ENCODE measurements at places on chromosomes 12 and 14.

- DNase-seq, result no peak
These were observed 798.5 kb downstream of the DIO2 start for GRCh38 chr14:79412822-79413221.

- DNase-seq, result no peak
These were observed 113.9 kb downstream of the KIF21A start for GRCh38 chr12:39329018-39329417.

DNA sequence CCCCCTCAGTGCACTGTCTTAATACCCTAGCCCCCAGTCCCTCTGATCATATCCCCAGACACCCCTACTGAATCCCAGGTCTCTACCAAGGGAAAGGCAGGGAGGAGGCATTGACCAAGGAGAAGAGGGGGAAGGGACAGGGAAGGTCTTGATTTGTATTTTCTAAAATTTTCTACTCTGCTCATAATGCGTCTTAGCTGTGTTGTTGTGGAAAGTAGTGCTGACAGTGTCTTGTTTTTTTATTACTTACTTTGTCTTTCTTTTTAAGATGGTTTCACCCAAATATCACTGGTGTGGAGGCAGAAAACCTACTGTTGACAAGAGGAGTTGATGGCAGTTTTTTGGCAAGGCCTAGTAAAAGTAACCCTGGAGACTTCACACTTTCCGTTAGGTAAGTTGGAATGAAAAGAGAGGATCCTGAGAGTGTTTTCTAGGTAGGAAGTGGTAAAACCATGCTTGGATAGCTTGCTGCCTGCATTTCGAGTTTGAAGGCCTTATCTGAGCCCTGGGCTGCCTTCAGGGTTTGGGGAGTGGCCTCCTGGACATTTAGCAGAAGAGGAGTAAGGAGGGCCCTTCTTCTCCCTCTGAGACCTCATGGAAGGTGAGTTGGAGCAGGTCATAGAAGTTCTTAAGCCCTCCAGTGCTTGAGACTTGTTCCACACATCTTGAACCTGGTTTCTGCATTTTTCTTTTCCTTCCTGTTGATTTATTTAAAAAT lies 27.4 kb downstream of the PTPN11 start:
- DNase-seq, result no peak

- no peak for DNase-seq
These were observed 27.6 kb downstream of the ETV6 start for GRCh38 chr12:11677093-11677492.

DNA sequence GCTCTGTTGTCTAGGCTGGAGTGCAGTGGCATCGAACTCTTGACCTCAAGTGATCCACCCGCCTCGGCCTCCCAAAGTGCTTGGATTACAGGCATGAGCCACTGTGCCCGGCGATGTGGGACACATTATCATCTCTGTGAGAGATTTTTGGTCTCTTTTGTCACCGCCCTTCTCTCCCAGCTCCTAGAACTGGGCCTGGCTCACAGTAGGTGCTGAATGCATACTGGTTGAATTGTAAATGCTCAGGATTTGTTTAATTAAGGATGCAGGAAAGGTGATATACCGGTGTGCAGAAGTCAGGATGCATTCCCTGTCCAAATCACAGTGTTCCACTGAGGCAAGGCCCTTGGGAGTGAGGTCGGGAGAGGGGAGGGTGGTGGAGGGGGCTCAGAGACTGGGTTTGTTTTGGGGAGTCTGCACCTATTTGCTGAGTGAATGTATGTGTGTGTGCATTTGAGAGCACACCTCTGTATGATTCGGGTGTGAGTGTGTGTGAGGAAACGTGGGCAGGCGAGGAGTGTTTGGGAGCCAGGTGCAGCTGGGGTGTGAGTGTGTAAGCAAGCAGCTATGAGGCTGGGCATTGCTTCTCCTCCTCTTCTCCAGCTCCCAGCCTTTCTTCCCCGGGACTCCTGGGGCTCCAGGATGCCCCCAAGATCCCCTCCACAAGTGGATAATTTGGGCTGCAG lies 1.0 kb upstream of the KRT18 start:
- no peak for DNase-seq

- no peak for DNase-seq
These were observed 572.0 kb upstream of the ATP2B1 start for GRCh38 chr12:90280564-90281058.

DNA sequence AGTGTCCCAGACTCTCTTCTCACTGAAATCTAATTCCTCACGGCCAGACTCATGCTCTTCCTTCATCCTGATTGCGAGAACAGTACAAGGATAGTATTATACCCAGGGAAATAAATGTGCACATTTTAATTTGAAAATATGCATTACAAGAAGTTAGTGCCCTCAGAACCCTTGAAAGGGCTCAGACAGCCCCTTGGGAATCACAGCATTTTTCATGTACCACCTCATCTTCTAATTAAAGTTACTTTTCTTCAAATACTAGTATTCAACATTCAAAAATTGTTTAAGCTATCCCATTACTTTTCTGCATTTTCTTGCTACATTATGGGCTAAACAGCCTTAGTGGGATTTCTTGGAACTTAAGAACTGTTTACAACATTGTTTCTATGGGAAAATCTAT lies 1.7 kb upstream of the APPL2 start:
- no peak for DNase-seq

GRCh38 chr14:91817566-91818325 lies 49.6 kb downstream of the TC2N start:
- DNase-seq, result no peak

GRCh38 chr12:114943601-114944000 lies 259.6 kb upstream of the TBX3 start:
- DNase-seq, result no peak

- no peak for DNase-seq
These were observed 446.7 kb upstream of the TMEM132C start for GRCh38 chr12:127820271-127820670.

DNA sequence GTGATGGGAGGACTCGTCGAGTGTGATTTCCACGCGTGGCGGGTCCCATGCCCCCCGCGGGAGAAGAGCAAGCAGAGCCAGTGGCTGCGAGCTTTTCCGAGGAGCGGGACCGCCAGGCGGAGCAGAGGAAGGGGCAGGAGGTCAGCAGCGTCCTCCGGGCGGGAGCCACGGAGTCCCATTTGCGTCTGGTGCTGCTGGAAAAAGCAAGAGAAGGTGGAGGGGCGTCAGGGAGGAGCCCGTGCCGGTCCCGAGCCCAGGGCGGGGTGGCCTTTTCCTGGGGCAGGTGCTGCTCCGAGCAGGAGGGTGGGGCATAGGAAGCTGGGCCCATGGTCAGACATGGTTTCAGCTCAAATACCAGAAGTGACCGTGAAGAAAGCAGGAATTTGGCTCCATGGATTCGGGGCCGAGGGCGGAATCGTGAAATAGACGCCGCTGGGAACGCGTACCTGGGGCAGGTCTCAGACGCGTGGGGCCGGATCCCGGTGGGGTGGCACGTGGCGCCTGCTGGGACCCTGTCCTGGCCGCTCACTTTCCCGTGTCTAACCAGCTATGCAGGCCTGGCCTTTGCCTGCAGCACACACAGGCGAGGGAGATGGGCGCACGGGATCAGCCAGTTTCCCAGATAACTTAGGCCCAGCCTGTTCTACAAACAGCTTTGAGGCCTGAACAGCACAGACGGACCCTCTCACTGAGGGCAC lies 60.0 kb downstream of the GALNT9 start:
- DNase-seq, result no peak

GRCh38 chr12:6780573-6780972 lies 8.3 kb downstream of the LAG3 start:
- DNase-seq, result no peak

DNA sequence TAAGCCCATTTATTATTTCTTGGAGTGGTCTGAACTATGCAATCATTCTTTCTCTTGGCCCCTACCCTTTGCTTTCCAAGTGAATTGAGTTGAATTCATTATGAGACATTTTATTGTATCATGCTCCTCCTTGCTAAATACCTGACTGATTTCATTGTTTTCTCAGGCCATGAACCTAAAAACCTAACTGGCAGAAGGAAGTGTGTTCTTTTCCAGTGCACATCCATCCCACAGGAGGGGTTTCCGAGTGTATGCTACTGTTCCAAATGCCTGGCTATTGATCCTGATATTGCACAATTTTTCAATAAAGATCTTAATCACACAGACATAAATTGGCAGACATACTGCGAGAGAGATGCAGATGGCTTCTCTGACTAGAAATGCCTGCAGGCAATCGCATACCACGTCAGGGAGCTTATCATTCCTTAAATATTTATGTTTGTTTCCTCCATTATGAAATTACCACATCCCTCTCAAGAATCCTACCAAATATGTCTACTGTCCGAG lies 162.2 kb upstream of the EGLN3 start:
- no peak for DNase-seq

DNA sequence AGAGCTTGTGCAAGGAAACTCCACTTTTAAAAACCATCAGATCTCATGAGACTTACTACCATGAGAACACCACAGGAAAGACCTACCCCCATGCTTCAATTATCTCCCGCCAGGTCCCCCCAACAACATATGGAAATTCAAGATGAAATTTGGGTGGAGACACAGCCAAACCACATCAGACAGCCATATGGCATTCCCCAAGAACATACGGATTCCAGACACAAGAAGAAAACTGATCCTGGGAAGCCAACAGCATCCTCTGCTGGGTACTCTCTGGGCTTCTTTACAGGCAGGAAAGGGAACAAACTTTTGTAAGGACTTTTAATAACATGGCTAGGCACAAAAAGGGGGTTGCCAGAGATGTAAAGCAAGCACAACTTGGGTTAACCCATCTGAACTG lies 127.2 kb downstream of the TMEM132C start:
- DNase-seq, result no peak

DNA sequence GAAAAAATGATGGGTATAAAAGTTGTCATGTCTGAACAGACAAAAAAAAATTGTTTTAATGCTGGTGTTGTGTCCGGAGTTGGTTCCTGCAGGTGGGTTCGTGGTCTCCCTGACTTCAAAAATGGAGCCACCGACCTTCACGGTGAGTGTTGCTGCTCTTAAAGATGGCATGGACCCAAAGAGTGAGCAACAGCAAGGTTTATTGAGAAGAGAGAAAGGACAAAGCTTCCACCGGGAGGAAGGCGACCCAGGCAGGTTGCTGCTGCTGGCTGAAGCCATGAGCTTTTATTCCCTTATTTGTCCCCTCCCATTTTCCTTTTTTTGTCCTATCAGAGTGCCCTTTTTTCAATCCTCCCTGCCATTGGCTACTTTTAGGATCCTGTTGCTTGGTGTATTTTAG lies at the start of gene TAS2R31:
Gene TAS2R31, minus strand, starts transcription at position 101 of the 400 bp plus-strand sequence. Its CDS starts 72 bp downstream, at position 29.
- no peak for DNase-seq
